ENCODE measurements at places on chromosomes 12 and 14.

GRCh38 chr14:91363776-91364523 lies 53.7 kb downstream of the CCDC88C start:
- H3K27me3 ChIP-seq: no peaks in the 10 kb centered on the region
- peaks cover 18% of the 10 kb centered on the region for H3K4me1 ChIP-seq
- H3K36me3 ChIP-seq: no peaks in the 10 kb centered on the region
- H3K4me3 ChIP-seq: no peak overlapping the region

DNA sequence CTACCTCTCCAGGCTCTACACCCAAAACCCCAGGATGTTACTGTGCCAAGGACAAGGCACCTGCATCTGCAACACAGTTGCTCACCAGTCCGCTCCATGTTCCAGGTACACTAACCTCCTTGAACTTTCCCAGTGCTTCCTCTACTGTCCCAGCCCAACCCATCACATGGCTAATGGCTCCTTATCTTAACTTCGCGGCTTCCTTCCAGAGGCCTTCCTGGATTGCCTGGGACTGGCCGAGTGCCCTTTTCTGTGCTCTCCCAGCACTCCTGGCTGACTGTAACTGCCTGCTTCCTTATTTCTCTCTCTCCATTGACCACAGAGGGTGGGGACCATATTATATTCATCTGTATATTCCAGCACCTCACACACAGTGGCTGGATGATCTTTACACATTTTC lies 20.9 kb downstream of the POMT2 start:
- H3K27me3 ChIP-seq: no peaks in the 10 kb centered on the region
- peaks cover 33% of the 10 kb centered on the region for H3K36me3 ChIP-seq
- peaks cover 27% of the 10 kb centered on the region for H3K4me1 ChIP-seq
- H3K4me3 ChIP-seq: no peak overlapping the region

DNA sequence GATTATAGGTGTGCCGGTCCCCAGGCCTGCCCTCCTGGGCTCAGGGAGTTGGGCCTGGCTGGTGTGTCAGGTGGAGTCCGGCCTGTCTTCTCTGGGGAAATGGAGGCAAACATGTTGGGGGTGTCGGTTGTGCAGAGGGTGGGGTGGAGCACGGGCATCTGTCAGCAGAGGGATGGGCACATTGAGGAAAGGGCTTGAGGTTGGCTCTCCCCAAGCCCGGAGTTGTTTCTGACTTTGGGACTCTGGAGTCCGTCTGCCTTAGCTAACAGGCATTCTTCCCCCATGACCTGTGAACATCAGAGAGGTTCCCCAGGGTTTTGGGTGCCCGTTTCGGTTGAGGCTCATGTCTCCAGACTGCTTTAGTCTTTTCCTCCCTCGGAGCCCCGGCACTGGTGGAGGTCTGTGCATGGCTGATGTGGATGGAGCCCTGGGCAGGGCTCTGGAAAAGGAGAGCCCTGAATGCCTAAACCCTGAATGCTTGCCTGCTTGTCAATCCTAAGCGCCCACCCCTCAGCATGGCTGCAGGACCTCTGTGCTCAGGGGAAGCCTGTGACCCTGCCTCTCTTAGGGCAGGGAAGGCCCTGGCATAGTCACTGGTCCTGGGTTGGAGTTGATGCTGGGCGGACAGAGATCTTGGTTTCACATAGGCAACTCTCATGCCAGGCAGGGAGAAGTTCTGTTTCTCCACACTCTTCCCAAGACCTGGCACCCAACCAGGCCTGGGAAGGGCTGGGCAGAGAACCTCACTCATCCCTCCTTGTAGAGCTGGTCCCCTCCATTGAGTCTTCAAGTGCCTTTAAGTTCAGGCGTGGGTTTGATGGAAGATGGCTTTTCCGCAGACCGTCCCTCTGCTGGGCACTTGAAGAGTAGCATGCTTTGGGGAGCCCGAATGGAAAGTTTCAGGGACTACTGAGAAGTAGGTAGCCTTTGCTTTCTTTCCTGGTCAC lies 12.9 kb downstream of the NYNRIN start:
- no peak for DNase-seq
- H3K27ac ChIP-seq: no peak overlapping the region
- H3K36me3 ChIP-seq: peaks cover 69% of the 10 kb centered on the region
- H3K4me3 ChIP-seq: no peak overlapping the region
- no peaks in the 10 kb centered on the region for H3K27me3 ChIP-seq

DNA sequence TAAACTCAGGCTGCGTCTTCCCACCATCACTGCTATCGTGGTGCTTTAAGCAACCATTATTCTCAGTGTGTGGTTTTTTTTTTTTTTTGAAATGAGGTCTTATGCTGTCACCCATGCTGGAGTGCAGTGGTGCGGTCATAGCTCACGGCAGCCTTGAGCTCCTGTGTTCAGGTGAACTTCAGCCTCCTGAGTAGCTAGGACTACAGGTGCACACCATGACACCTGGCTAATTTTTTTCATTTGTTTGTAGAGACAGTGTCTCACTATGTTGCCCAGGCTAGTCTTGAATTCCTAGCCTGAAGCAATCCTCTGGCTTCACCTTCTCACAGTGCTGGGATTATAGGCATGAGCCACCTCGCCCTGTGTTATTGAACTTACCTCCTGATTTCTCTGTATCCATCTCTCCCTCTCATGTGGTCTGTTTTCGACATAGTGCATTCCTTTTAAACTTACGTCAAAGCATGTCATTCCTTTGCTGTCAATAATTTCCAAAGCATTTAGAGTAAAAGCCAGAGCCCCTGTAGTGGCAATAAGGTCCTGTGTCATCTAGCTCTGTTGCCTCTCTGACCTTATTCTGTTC lies 255.5 kb downstream of the SNAPC1 start:
- H3K36me3 ChIP-seq: no peaks in the 10 kb centered on the region
- H3K27ac ChIP-seq: no peak overlapping the region
- no peaks in the 10 kb centered on the region for H3K4me1 ChIP-seq
- no peak overlapping the region for H3K4me3 ChIP-seq
- H3K27me3 ChIP-seq: no peaks in the 10 kb centered on the region

GRCh38 chr14:31180299-31181051 lies 27.1 kb downstream of the HECTD1 start:
- H3K4me1 ChIP-seq: no peaks in the 10 kb centered on the region
- H3K36me3 ChIP-seq: peaks cover 35% of the 10 kb centered on the region
- H3K4me3 ChIP-seq: no peak overlapping the region
- DNase-seq: no peak
- H3K27me3 ChIP-seq: no peaks in the 10 kb centered on the region
- no peak overlapping the region for H3K27ac ChIP-seq

DNA sequence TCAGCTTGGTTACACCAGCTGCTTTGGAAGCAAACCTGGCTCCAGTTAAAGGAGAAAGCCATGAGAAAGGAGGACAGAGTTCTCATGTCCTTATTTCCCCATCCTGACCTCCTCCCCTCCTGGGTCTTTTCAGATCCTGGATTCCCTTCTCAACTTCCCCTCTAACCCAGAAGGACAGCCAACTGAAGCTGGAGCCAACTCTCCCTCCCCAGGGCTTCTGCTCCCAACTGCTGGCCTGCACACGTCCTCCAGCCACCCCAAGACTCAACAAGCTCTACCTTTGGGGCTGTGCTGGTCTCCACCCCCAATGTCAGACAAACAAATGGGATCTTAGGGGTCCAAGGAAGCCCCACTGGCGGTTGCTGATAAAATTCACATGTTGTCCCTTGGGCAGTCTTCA lies 651.1 kb upstream of the TBX3 start:
- no peaks in the 10 kb centered on the region for H3K27me3 ChIP-seq
- DNase-seq: no peak
